Stimulated activated effector memory CD8-positive, alpha-beta T cell treated with anti-CD3 and anti-CD28 coated beads, Interleukin-12 subunit alpha, Interleukin-12 subunit beta, amount 100 ng/mL, for 72 hours (primary cell): ENCODE measurements at places on chromosomes 12 and 14.
A peak's percentile ranks its signal among the peaks of the same experiment; 100 is the strongest.

DNA sequence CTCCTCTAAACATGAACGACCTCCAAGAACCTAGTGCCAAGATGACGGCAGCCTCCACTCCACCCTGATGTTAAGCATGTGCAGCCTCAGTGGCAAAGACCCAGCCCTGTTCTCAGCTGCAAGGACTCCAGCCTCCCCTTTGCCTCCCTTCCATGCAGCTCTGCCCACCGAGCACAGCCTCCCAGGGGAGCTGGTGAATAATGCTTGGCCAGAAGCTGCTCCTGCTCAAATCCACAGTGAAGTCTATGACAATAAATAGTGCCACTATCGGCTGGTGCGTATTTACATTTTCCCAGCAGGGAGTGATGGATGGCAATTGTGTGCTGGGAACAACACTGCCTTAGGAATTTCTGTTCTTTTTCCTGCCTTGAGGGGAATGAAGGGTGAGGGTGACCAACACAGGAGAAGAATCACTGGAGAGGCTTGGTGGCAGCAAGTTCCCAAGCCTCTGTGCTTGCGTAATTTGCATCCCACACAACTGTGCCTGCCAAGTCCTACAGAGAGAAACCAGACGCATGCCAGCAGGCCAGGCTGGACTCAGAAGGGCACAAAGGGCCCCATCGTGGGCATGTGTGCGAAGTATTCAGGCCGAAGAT, 29.9 kb upstream of the TC2N start:
- no peak for DNase-seq

GRCh38 chr12:5165296-5165970, 121.8 kb downstream of the KCNA5 start:
- DNase-seq: no peak

- no peak for DNase-seq
Measured at GRCh38 chr14:23481362-23481970, 12.0 kb downstream of the NGDN start.

GRCh38 chr14:73025544-73025943, 1.4 kb downstream of the ZFYVE1 start:
- DNase-seq: no peak

DNA sequence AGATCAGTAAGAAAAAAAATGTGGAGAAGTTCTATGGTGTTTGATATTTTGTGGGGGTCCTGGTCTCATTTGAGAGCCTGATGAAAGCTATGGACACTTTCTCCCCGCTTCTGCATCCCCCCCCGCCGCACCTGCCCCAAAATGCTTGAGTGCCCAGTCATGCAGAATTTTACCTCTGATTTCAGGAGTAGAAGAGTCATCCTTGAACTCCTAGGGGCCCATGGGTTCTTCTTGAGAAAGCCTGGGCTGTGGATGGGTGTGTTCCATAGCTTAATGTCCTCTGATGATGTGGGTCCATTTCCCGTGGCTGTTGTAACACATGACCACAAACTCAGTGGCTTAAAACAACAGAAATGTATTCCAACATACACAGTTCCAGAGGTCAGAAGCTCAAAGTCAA, 248.8 kb upstream of the PWP1 start:
- no peak for DNase-seq

DNA sequence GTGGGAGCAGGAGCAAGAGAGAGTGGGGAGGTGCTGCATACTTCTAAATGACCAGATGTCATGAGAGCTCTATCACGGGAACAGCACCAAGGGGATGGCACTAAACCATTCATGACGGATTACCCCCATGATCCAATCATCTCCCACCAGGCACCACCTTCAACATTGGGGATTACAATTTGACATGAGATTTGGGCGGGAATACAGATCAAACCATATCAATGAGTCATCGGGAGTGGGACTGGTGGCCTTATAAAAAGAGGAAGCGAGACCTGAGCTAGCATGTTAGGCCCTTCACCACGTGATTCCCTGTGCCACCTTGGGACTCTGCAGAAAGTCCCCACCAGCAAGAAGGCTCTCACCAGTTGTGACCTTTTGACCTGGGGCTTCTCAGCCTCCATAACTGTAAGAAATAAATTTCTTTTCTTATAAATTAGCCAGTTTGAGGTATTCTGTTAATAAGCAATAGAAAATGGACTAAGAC, 28.7 kb downstream of the COX8C start:
- DNase-seq: no peak

DNA sequence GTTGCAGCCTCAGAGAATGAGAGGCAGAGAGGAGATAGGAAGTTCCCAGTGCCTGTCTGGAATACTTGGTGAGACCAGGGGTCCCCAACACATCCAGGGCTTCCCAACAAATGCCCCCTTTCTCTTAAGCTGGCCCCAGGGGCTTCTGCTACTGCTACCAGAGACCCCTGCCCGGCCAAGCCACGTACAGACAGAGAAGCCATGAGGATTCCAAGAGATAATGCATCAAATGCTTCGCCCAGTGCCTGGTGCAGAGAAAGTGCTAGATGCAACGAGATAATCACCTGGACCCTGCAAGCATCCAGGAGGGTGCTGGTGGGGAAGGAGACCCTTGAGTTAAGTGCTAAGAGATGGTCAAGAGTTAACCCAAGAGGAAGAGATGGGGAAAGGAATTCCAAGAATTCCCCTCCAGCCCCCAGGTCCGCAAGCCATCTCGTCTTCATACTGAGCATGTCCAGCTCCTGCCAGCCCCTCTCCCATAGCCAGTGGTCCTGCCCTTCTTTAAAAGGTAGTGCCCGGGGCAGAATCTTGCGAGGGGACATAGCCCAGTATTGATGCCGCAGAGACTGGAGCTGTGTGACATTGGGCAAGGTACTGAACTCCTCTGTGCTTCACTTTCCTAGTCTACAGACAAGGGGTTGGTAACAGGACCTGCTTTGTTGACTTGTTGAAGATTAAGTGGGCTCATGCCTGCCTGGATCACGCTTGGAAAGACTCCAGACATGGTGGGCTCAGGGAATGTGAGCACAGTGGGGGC, 103.3 kb downstream of the CALM1 start:
- DNase-seq: no peak

DNA sequence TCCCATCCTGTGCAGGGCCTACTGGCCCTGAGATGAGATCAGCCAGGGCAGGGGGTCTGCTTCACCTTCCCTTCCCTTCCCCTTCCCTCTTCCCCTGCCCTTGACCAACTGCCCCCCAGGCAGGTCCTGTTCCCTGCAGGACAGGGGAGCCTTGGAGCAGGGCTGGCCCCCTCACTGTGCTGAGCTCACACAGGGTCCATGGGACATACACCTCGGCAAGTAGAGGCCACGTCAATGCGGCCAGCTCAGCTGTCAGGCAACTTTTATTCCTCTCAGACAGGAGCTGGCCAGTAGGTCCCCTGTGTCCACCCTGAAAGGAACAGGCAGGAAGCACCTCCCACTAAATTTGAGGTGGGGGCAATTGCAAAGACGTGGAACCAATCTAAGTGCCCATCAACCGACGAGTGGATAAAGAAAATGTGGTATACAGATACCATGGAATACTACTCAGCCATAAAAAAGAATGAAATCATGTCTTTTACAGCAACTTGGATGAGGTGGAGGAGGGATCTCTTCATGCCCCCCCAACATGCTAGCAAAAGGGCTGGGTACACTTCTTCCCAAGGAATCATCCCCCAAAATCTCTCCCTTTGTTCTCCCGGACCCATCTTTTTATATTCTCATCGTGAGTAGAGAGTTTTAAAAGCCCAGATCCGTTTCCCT, 148.7 kb downstream of the BCL11B start:
- no peak for DNase-seq

GRCh38 chr12:26705851-26706250, 127.1 kb downstream of the ITPR2 start:
- no peak for DNase-seq

DNA sequence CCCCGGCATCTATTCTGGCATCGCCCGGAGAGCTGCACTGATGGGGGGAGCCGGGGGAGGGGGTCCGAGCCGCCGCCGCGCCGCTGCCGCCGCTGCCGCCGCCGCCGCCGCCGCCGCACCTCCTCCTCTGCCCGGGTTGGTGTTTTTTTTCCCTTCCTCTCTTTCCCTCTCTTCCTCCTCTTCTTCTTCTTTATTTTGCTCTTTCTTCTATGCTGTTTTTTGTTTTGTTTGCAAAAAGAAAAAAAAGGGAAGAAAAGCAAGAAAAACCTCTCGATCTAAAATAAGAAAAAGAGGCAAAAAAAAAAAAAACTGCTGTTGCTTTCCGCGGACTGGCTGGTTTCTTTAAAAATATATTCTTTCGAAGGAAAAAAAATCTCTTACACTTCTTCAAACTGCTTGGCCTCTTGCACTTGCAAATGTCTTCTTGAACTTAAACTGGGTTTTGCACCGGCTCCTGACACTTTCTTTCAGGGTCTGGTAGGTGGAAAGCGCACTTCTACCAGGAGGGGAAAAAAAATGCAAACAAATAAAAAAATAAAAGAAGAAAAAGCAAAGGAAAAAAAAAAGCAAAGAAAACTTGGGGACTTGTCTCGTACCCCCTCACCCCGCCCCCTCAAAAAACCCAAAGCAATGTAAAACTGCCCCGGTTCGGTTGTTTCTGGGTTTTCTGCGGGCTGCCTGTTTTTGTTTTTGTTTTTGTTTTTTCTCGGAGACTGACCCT, 616 bp downstream of the BCL11B start:
- no peak for DNase-seq

GRCh38 chr12:58302487-58303011, 361.2 kb downstream of the ATP23 start:
- DNase-seq: no peak

GRCh38 chr12:117365049-117365616, 3.7 kb upstream of the NOS1 start:
- DNase-seq: no peak

DNA sequence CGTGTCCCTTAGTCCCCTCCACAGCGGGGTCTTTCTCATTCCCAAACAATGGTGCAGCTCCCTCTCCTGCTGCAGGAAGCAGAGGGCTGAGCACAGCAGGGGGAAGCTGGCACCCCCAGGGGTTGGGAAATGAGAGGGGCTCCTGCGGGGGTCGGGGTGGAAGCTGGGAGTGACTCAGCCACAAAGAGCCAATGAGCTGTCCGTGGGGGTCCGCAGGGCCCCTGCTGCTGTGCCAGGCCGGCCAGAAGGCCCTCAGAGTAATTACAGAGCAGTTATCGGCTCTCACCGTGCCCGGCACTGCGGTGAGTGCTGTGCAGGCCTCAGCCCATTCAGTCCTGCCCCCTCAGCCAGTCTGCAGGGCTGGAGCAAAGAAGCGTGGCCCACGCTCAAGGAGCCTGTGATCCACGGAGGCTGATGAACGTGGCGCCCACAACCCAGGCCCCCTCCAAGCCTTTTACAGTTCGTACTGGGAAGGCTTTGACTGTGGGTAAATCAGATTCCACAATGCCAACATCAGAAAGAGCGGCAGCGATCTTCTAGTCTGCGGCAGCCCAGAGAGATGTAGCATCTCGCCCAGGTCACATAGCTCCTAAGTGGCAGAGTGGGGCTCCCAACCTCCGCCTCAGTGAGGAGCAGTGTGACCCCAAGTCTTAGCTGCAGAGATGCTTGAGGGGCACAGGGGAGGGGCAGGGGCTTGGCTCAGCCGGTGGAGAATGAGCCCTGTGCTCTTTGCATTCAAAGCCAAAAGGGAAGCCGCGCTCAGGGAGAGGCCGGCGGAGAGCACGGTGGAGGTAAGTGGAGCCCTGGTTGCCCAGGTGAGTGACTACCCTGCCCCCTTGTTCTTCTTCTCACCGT, 43.4 kb downstream of the SLC6A12 start:
- no peak for DNase-seq

DNA sequence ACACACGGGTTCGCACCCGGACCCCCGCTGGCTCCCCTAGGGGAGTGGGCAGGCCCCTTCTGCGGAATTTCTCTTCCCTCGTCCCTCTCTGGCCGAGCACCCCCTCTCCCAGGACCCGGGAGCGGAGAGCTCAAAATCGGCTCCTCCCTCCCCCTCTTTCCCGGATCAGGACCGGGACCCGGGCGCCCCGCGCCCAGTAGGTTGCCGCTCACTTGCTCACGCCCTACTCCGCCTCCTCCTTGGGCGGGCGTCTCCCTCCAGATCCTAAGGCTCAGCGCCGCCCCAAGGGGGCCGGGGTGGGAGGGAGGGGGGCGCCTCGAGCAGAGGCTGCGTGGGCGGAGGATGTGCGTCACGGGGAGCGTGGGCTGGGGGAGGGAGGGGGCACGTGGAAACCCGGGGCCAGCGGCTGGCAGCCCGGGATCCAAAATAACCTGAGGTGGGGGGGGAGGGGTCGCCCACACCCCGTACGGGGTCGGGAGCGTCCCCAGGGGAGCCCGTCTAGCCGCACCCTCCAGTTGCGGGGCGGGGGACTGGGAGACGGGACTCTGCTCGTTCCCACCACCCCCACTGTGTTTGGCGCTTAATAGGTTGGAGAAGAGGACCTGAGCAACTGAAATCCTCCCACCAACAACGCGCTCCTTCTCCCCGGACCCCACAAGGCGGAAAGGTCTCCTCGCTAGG, 1.8 kb upstream of the NAB2 start:
- peak; percentile 91 for DNase-seq

GRCh38 chr12:62693376-62694050, 226.9 kb downstream of the MON2 start:
- no peak for DNase-seq

DNA sequence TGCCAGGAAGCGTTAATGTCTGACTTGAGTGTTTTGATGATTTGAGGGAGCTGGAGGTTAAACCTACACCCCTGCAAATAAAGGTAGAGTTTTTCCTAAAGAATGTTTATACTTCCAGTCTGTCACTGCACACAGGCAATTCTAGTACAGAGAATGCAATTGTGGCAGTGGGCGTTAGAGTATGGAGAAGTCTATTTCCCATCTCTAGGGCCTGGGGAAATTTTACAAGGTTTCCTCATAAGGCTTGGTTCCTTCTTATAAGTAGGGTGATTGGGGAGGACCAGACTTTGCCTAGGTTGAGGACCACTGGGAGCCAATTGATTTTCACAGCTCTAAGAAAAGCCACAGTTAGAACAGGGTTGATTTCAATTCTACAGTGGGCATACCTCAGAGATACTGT, 44.3 kb downstream of the IFNG start:
- no peak for DNase-seq

DNA sequence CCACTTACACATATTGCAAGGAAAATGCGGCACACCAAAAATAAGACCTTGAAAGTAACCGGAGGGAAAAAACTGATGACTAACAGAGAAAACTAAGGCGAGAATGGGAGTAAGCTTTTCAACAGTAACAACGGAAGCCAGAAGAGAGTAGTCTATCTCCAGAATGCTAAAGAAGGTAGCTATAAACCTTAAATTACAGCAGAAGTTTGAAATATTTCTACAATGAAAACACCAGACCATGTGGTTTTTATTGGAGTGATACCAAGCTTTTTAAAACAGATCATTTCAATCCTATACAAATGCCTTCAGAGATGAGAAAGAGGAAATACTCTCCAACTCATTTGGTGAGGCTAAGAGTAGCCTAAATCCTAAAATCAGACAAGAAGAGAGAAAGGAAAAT, 209.5 kb downstream of the ANO6 start:
- no peak for DNase-seq

DNA sequence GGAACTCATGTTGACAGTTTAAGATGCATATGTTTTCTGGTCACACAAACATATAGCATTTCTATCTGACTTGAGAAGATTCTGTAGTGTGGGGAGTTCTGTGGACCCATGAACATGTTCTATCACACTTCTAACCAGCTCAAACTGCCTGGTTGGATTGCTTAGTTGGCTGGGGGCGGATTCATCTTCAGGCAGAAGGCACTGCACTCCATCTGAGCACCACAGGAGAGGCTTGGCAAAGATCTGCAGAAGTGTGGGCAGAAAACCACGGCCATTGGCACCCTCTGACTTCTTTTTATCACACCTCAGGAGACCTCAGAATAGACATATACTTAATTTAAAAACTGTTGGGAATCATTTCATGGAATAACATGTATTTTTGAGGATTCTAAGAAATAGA, 68.5 kb downstream of the LIN7A start:
- no peak for DNase-seq

- no peak for DNase-seq
Measured at GRCh38 chr12:91902860-91903683, 242.6 kb downstream of the BTG1 start.
